T-helper 2 cell treated with Interferon-gamma antibody and Interleukin-4, amounts not matched to agents 5 μg/mL and 100 μg/mL, for 36 hours (primary cell): ENCODE measurements at places on chromosomes 3 and 15.

DNA sequence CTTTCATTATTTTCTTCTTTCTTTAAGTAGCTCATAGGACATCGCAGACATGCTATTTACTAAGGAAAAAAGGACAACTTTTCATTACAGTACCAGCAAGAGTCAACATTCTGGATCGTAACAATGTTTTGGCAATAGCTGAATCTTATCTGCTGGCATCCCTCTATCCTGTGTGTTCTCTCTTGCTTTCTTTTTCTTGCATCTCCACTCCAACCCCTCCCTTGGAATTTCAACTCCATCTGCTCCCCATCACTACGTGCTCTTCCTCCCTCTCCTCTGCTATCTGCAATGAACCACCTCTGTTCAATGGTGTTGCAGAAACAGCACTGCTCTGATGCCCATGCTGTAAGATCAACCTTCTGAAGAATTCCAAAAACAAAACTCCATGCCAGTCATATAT lies 106.6 kb downstream of the FBN1 start:
- no peak for DNase-seq

DNA sequence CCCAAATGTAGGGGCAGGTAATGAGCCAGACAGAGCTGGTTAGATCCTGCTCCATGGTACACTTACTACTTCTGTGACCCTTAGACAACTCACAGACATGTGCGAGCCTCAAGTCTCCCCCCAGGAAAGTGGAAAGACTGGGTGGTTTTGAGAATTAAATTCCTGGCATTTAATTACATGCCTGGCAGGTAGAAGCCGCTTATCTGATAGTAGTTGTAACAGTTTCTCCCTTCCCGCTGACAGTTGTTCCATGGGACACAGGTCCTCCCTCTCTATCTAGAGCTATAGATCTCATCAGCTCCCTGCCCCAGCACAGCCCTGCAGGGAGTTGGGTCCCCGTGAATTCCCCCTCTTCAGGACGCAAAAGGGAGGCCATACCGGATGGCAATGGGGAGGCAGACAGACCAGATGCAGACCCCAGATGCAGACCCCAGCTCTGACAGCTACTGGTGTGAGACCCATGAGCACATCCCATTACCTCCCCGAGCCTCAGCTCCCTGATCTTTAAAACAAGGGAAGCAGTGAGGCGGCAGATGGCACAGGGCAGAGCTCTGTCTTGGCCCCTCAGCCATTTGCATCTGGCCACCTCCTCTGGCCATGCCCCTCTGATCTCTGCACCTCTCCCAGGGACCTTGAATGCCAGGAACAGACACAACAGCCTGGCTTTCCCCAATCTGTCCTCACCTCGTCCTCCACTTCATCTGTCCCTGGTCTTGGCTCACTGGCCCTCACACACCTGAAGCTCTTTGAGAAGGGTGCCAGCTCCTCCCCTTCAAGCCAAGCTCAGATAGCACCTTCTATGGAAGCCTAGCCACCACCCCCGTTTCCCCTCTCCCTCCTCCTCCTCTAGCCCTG lies 34.1 kb upstream of the NR2C2 start:
- no peak for DNase-seq

DNA sequence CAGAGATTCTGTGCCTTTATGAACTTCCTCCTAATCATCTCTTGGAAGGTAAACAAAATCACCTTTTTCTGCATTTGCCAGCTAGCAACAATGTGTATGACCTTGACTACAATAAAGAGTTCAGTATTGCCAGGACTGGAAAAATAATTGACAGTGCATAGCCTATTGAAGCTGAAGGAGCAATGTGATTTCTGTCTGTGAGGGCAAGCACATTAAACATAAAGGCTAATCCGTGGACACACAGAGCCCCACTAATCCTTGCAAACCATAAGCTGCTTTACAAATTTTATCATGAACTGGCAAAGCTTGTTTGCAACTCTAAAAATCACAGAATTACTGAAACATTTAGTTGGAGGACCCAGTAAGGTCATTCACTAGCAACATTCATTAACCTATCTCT lies 563.8 kb downstream of the PYDC2 start:
- DNase-seq = no peak

- DNase-seq = no peak
These were observed 72.2 kb downstream of the DZIP3 start for GRCh38 chr3:108661699-108662098.

- no peak for DNase-seq
These were observed 507.0 kb downstream of the FOXP1 start for GRCh38 chr3:71076361-71077002.
